ENCODE measurements at places on chromosomes 12 and 14. TPM values are rescaled to one million over a fixed set of nuclear protein-coding genes. Genes with fewer than 3 reads are reported as not detected.
A peak's percentile ranks its signal among the peaks of the same experiment; 100 is the strongest.

GRCh38 chr12:28569698-28570411 is 379.6 kb downstream of the CCDC91 start:
- no peak for DNase-seq

GRCh38 chr12:120438495-120439198 is 734 bp downstream of the COX6A1 start:
- DNase-seq, result no peak

PRH2 gene
- total RNA-seq, result not detected

DNA sequence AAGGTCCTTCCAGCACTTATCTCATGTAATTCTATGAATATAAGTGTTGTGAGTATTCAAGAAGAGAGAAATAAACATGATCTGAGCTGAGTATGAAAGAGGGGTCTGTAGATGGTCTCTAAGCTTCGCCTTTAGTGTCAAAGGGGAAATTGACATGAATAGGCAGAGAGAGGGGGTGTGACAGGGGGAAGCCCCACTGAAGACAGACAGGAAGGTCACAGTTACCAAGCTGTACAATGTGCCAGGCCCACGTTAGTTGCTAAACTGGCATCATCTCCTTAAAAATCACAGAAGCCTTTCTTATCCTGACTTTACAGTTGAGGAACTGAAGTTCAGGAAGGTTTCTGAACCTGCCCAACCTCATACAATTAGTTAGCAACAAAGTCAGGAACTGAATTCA is 7.6 kb downstream of the ARHGEF40 start:
- no peak for DNase-seq

CPNE6 gene
- not detected for total RNA-seq

PTGER2 gene
- 0.60 TPM for total RNA-seq

DNA sequence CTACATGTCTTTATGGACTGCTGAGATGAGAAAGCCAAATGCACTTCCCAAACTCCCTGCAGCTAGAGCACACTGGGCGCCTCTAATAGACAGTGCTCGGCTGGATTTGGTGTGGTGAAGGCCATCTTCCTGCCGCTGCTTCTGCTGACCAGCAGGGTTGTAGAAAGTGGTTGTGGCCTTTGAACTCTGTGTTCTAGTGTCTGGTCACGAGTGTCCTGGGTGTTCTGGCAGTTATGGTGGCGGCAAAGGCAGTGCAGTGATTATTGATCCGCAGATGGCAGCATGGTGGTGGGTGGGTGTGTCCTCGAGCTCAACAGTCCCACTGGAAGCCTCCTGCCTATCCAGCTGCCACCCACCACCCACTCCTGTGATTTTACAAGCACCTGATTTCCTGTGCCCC is 43.4 kb downstream of the SMIM41 start:
- no peak for DNase-seq

- DNase-seq, result no peak
Measured at GRCh38 chr12:53074999-53075370, 4.2 kb downstream of the SPRYD3 start.

- no peak for DNase-seq
Measured at GRCh38 chr12:55965240-55965639, 602 bp downstream of the PMEL start.

DNA sequence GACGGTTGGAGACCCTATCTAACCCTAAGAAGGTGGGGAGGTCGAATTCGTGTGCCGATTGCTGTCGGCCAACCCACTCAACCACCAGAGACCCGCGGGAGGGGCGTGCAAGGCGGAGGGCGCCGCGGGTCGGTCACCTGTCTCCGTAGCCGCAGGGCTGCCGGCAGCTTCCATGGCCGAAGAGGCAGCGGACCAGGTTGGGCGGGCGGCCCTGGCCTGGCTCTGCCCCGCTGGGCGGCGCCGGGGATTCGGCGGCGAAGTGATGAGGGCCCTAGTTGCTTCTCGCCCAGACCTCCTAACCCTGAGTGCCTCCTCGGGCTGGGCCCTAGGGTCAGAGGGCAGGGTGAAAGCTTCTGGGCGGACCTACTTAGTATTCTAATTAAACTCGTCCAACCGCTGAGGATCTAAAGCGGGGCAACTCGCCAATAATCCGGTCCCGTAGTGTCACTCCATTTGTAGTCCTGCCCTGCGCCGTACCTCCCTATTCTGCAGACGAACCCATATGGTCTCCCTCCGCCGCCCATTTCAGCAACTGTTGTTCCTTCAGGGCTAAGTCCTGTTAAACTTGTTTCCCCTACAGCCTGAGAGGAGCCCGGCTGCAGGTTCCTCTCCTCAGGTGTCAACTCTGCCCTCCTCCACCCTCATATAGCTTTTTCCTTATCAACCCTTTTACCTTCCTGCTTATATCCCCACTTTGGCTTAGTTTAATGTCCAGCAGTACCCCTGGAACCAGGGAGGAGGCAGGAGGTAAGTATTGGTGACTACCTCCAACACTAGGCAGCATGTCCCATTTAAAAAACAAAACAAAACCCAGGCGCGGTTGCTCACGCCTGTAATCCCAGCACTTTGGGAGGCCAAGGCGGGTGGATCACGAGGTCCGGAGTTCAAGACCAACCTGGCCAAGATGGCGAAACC is at the start of gene PYM1:
Gene PYM1 (minus strand): TSS at position 307 of the 915 bp plus-strand sequence. CDS start 133 bp downstream, at position 174.
- DNase-seq, result peak; percentile 80

GRCh38 chr12:69015831-69016230 is 82.9 kb upstream of the CPM start:
- DNase-seq, result no peak

DNA sequence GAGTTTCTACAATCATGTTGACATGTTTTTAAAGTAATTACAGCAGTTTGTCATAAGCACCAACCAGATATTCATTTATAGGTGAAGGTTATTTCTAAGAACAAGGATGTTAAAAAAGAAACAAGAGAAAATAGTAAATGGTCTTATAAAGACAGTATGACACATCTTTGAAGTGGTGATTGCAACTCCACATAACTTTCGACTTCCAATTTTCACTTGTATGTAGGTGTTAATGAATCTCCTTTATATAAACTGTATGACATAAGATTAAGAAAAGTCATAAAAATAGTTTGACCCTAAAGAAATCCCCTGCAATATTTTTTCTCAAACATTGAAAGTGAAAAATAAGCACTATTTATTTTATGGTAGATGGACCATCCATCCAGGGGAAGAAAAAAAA is 144.8 kb upstream of the PTPRQ start:
- no peak for DNase-seq

DNA sequence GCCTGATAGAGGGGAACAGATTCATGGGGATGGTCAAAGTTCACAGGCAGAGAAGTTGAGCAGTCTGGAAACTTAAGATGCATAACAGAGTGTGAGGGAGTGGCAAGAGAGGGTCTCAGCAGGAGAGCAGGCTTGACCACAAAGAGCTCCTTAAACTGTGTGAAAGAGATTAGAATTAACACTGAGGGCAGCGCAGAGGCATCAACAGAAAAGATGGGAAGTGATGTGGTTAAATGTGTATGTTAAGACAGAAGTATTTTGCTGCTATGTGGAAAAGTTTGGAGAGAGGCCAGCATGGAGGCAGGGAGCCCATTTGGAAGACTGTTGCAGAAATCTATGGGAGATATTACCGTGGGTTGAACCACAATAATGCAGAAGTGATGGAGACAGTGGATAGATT is 122.7 kb upstream of the LMNTD1 start:
- DNase-seq, result no peak

ASPG gene
- total RNA-seq, result 27.1 TPM

PDZRN4 gene
- total RNA-seq, result 0.14 TPM

DNA sequence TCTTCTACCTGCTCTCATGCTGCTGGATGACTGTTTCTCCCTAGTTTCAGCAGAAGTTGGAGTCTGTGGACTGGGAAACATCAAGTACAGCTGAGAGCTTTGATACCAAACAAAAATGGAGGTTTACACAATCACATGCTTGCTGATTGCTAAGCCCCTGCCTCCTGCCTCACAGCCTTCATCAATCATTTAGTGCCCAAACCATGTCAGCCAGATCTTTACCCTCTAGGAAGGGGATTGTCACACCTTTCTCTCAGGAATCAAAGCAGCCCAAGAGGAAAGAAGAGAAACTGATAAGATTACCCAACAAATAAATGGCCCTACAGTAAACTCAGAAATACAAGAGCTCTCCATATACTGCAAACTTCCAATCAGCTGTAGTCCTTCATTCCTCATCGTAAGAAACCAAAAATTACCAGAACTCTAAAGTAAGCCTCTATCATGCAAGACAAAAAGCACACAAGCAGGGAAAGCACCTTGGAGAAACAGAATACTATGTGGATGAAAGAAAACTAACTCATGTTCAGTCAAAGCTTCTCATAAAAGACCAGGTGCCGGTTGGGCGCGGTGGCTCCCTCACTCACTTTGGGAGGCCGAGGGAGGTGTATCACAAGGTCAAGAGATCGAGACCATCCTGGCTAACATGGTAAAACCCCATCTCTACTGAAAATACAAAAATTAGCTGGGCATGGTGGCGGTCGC is 63.6 kb upstream of the RESF1 start:
- DNase-seq, result no peak

DNA sequence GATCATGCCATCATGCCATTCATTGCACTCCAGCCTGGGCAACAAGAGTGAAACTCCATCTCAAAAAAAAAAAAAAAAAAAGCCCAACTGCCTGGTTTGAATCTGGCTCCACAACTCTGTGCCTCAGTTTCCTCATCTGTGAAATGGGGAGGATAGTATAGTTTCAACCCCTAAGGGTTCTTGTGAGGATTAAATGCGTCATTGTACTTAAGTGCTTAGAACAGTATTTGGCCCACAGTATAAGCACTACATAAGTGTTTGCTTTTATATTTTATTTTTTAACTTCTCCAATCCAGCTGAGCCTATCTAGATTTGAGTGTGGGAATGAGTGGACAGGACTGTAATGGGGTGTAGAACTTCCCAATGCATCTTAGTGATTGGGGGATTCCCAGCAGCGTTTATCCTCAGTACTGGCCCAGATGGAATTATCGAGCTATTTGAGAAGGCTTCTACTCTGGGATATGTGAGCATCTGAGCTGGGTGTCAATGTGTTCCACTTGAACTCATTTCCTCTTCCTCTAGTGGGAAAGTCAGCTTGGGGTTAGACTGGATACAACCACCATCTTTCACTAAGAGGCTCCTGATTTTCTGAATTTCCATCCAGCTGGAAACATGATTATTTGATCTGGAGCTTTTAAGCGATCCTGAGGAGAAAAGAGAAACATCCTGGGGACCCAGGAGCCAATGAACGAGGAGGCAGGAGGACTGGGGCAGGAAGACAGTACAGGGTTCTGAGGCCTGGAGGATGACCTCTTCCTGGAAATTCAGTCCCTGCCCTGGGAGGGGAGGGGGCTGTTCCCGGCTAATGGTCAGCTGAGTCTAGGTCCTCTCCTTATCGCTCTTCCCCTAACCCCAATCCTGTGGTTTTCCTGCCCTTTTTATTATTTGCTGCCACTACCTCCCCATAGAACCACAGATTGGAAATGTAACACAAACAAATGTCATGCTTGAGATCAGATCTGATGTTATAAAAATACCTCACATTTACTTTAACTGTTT is 9.3 kb upstream of the ESPL1 start:
- no peak for DNase-seq

DNA sequence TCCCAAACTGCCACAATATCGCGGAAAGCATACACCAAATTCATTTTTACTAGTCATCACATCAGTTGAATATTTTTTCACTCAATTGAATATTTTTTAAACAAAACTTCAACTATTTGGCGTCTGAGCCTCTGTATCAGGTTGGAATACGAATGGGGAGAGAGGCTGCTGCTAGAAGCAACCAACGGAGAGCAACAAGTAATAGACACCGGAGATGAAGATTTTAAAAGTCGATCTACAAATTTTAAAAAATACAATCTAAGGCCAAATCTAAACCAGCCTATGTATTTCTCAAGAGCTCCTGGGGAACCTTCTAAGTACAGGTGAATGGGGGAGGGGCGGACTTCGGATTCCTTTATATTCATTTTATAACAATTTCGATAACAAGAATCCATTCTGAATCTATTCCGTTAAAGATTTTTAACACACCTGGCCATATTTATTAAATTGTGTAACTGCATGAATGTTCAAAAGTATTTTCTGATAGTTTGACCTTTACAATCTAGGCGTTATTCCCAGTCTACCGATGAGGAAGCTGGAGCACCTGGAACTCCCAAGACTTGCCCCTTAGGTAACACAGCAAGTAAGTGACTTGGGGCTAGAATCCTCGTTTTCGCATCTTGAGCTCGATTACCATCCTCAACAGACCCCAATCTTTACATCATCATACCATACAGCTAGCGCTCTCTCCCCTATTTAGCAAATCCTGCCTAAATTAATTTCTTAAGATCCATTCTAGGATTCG is 1.2 kb downstream of the GNPNAT1 start:
- no peak for DNase-seq

- DNase-seq, result no peak
Measured at GRCh38 chr12:76460807-76461206, 98.8 kb downstream of the OSBPL8 start.

- no peak for DNase-seq
Measured at GRCh38 chr14:65331652-65332051, 80.9 kb upstream of the FUT8 start.

DNA sequence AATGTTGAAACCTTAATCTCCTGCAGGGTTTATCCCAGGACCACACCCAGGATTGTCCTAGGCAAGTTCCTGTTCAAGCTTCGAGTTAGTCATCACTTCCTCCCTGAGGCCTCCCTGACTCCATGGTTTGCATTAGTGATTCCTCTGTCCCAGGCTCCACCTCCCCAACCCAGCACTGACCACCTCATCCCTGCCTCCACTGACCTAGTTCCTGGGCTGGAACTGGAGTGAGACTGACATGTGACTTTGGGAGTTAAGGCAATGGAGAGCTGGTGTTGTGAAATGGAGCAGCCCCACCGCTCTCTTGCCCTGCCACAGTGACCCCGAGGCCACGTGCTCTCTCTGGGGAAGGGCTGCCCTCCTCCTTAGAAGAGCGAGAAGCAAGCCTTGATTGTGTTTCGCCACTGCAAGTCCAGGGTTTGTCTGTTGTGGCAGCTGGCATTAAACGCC is 15.8 kb upstream of the DTX1 start:
- peak; percentile 75 for DNase-seq

EMP1 gene
- 90.5 TPM for total RNA-seq

DNA sequence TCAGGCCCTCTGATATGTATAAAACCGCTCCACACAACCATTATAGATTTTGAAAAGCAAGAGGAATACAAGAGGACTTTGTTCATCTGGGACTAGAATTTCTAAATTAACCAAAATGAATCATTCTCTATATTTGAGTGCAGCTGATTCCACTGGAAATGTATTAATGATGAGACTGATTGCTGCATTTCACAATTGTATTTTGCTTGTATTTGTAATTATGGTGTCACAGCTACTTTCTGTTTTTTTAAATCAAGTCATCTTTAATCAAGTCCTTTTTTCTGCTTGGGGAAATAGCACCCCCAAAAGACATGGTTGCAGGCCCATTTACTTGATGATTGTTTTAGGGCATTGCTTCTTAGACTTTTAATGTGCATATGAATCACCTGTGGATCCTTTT is 162.4 kb downstream of the KICS2 start:
- DNase-seq, result no peak

DNAH10 gene
- total RNA-seq, result not detected

DNA sequence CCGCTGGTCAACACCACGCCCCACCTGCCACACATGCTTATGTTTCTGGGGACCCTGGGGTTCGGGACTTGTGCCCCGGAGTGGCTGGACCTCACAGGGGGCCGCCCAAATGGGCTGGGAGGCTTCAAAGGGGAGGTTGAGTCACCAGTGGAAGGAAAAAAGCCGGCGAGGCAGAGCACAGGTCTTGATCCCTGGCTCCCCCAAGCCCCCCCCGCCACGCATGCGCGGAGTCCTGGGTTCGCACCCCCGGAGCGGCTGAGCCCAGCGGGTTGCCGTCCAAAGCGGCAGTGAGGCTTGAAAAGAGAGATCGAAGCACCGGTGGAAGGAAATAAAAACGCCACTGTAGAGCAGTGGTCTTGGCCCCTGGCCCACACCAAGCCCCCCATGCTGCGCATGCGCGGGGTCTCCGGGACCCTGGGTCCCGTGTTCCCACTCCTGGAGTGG is 313.5 kb downstream of the ALG10 start:
- DNase-seq, result no peak

CACNA2D4 gene
- total RNA-seq, result 1.2 TPM
